Stomach (tissue), 19 donors: ENCODE measurements at places on chromosomes 13 and 19. TPM values are rescaled to one million over a fixed set of nuclear protein-coding genes. Genes with fewer than 3 reads are reported as not detected.

The COX7A1 gene
- polyA plus RNA-seq: 31.9 TPM

The FOSB gene
- 11.1 TPM for polyA plus RNA-seq

The ALG5 gene
- 37.5 TPM for polyA plus RNA-seq

The N4BP2L1 gene
- 14.2 TPM for polyA plus RNA-seq

The HTR2A gene
- polyA plus RNA-seq: not detected
